T1000 (cell line): ENCODE measurements at places on chromosomes 7 and 10.

- DNase-seq = no peak
These were observed 30.4 kb downstream of the PFKFB3 start for GRCh38 chr10:6232846-6233724.

DNA sequence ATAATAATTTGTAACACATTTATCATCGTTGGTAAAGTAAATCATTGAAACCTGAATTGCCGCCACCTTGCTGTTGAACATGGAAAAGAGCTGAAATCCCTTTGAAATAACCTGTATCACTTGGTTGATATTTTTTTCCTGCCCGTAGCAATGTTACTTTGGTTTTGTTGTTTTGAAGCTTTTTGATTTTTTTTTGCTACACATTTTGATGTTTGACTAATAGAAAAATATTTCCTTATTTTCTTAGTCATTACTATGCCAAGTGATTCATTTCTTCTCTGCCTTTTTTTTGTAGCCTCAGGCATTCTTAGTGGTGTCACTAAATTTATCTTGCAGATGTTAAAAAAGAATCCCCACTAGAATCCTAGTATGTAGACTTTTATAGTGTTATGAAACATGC is 235.1 kb upstream of the MEOX2 start:
- no peak for DNase-seq

DNA sequence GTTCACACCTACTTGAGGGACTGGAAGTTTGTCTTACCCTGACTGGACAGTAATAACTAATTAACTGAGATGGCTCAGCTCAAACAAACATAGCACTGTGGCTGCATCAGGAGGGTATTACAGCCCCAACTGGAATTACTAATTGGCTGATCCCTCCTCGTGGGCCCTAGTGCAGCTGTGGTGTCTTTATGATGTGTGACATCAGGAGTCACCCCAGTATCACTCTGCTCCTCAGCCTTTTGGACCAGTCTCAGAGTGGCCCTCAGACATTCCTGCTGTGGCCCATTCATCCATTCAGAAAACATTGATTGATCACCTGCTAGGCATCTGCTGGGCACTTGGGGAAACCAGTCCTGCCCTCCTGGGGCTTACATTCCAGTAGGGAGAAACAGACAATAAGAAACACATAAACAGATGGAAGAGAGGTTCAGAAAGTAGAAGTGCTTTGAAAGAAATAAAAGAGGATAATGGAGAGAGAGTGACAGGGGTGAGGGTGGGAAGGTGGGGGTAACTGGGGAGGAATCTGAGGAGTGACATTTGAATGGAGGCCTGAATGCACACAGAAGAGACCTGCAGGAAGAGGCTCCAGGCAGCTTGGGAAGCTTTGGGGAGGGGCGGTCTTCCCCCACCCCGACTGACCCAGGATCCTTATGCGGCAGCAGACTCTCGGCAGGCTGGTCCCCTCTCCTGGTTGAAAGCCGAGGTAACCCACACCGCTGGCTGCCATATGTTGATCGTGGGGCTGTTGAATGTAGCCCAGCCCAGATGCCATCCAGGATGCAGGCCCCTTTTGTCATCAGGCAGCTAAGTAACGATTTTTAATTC is 113.1 kb downstream of the C10orf105 start:
- no peak for DNase-seq

DNA sequence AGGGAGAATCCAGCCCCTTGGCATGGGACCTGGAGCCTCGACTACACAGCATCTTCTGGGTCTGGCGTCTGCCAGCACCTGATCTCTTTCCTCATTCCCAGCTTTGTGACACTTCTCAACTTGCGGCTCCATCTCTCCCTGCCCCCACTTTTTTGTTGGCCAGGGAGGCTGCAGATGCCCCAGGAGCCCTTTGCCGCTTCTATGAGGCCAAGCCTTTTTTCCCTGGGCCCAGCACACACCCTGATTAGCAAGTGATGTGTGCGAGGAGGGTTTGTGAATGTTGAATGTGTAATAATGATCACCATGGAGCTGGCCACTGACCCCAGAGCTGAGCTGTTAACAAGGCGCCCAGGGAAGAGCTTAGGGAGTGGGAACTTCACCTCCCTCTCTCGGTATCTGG is 4.4 kb downstream of the EVX1 start:
- no peak for DNase-seq

DNA sequence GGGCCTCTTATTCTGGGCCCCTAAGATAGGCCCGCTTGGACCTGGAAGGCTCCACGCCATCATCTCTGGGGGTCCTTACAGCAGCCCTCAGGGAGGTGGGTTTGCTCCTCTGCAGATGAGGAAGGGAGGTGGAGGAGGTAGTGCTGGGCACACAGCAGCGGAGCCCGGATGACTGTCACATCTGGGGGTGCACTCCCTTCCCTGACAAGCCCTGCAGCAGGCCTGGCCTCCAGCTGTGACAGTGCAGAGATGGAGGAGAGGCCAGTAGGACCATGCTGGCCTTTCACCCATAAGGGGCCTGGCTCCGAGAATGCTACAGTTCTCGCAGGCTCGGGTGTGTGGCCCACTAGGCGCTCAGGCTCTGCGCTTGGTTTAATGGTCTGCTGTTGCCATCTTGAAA is 9.2 kb downstream of the GDF2 start:
- no peak for DNase-seq

GRCh38 chr10:126930131-126930882 is 25.1 kb downstream of the DOCK1 start:
- no peak for DNase-seq

DNA sequence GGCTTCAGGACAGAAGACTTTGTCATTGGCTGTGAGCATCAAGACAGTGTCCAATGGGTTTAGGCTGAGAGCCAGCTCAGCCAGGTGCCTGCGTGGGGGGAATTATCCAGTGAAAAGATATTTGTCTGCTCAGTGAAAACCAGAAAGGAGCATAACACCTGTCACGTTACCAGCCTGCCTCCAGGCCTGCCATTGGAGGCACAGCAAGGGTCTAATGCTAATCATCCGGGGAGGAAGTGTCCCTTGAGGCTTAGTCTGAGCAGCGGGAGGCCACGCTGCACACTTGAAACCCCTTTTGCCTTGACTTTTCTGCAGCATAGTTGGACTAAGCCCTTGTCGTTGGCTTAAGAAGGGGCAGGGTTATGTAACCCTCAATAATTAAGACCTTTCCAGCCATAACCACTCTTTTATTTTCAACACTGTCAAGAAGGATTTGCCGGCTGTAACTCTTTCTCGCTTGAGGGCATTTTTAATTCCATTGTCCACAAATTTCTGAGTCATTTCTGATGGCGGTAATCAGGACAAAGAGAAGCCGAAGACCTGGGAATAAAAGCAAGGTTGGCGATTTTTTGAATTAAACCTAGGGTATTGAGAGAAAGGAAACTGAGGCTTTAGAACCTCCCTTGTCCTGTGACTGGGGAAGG is 639.6 kb upstream of the FOXK1 start:
- DNase-seq = no peak
